ENCODE measurements at places on chromosomes 7 and 10.

DNA sequence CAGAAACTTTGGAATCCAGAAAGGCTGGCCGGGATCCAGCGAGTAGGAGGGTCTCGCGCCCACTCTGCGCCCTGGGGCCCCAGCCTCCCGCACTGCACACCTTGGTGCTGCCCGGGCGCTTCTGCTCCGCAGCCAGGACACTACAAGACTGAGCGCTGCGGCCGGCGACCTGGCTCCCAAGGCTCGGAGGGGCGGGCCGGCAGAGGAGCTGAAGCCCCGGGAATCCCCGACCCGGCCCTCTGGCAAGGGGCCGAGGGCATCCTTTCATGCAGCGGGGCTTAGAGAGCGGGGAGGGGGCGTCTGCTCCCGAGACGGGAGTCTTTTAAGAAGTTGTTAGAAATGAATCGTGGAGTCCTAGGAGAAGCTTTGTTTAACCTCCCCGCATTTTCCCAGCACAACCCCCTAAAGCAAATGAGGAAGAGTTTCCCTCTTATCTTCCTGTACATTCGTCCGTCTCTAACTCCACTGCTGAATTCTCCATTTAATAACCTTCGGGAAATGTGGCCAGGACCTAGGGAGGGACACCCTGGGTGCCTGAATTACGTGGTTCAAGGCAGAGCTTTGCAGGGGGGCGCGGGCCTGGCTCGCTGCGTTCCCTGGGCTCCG, 1.1 kb downstream of the VWC2 start:
- H3K27ac ChIP-seq = no peak overlapping the region
- H3K4me3 ChIP-seq = no peak overlapping the region
- no peak for DNase-seq

DNA sequence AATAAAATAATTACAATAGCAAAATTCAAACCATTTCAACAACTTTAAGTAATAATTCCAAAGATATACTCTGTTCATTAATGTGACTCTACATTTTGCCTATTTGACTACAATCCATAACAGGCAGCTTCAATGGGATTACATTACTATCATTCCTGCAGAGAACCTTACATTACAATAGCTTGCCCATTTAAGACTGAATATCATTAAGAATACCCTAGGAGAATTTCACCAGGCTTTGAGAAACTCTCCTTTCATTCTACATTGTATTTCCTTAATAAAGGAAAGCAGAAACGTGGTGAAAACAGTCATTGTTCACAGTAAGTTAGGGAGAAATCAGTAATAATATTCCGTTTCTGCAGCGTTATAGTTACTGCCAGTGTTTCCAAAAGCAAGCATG, 209.5 kb downstream of the GLI3 start:
- no peak overlapping the region for H3K4me3 ChIP-seq
- H3K27ac ChIP-seq = no peak overlapping the region
- no peak for DNase-seq
- H3K4me1 ChIP-seq = no peaks in the 10 kb centered on the region

DNA sequence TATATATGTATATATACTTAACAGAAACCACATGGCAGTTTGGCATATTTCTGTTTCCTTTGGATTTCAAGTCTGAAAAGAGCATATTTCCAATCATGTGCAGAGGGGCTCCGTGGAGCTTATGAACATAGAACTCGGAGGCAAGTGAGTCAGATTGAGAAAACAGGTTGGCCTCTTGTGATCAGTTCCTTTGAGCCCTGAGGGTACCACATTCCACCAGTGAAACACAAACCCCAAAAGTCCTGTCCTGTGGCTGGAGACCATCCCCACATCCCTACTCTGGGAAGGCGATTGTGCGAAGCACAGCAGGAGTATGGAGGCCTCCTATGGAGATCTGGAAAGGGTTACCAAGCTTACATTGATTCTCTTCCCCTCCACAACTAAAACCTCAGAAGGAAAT, 196.7 kb upstream of the TMEM72 start:
- H3K27me3 ChIP-seq = no peaks in the 10 kb centered on the region
- no peak for DNase-seq
- no peaks in the 10 kb centered on the region for H3K36me3 ChIP-seq
- H3K27ac ChIP-seq = no peak overlapping the region
- H3K4me3 ChIP-seq = no peak overlapping the region
- no peaks in the 10 kb centered on the region for H3K4me1 ChIP-seq

- no peaks in the 10 kb centered on the region for H3K4me1 ChIP-seq
Observed at GRCh38 chr7:140005754-140006503, 56.8 kb downstream of the PARP12 start.

DNA sequence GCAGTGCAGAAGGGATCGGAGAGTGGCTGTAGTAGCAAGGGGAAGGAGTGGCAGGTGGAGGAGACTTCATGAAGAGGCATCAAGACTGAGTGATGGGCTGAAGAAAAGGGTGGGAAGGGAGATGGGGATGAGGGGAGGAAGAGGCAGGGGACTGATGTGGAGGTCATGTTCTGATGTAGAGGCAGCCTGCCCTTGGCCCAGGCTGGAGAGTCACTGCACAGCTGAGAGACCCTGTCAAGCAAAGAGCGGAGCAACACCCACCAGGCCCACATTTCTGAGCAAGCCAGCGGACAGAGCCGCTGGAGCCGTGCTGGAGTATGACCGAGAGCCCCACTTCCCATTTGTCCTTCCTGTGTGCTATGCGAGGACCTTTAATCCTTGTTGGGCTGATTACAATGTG, 501.6 kb upstream of the MKI67 start:
- H3K27me3 ChIP-seq = peaks cover 3% of the 10 kb centered on the region
- no peaks in the 10 kb centered on the region for H3K4me1 ChIP-seq
- no peak overlapping the region for H3K4me3 ChIP-seq
- H3K27ac ChIP-seq = no peak overlapping the region
- DNase-seq = no peak
